CD4-positive, alpha-beta T cell treated with Interleukin-17A for 4 hours (primary cell): ENCODE measurements at places on chromosomes 11 and 22.

DNA sequence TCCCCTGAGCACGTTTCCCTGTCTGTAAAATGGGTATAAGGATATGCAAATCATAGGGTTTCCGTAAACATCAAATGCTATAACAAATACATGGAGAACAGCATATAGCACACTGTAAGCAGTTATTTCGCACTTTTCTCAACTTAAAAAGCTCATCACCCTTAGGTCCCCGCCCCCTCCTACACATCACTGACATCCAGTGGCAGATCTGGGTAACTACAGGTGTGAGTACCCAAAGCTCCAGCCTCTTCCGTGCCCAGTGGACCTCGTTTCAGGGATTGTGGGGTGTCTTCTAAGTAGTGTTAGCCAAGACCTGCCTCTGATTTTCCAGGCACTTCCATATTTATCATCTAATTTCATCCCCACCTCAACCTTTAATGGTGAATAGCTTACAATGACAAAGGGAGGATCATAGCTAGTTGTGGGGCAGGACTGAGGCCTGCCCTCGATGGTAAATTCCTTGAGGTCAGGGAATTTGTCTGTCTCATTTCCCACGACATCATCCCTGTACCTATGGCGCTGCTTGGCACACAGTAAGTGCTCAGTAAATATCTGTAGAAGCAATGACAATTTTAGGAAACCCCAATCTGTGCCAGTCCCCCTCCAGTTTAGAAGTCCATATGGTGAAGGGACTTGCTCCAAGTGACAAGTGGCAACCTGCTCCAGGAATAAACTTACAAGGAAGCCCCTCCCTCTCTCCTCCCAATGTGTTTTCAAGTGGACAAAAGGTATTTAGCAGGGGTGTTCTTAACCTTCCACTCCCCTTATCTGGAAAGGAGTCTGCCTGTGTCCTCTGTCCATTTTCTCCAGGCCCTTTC is 340.5 kb downstream of the TENM4 start:
- DNase-seq: no peak

GRCh38 chr11:62030071-62030684 is 62.7 kb upstream of the FTH1 start:
- no peak for DNase-seq

GRCh38 chr11:44165432-44165831 is 70.0 kb downstream of the EXT2 start:
- DNase-seq: no peak

DNA sequence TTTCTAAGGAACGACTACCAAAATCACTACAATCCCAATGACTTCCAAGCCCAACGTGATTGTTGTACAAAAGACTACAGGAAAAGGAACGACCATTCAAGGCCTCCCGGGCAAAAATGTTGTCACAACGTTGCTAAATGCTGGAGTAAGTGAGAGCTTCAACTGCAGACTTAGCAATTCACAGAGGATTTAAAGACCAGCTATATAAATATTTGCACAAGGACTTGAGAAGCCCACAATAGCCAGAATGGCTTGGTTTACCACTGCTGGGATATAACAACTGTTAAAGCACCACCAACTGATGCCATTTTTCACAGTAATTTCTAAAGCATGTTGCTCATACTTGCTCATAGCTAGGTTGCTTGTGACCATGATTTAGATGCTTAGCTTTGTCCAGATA is 78.3 kb downstream of the EMSY start:
- DNase-seq: no peak

DNA sequence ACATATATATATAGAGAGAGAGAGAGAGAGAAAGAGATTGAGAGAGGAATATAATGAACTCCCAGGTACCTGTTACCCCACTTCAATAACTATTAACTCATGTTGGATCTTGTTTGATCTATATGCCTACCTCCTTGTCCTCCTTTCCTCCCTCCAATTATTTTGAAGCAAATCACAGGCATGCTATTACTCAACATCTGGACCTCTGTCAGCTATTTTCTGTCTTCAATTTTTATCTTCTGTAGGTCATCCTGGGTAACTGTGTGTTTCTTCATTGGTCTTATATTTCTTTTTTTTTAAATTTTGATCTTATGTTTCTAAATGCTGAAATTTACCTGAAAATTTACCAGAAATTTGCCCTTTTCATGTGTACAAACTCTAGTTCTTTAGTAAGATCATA is 24.8 kb downstream of the UVRAG start:
- DNase-seq: no peak

- no peak for DNase-seq
These were observed 66.1 kb upstream of the B3GAT1 start for GRCh38 chr11:134478176-134478575.

DNA sequence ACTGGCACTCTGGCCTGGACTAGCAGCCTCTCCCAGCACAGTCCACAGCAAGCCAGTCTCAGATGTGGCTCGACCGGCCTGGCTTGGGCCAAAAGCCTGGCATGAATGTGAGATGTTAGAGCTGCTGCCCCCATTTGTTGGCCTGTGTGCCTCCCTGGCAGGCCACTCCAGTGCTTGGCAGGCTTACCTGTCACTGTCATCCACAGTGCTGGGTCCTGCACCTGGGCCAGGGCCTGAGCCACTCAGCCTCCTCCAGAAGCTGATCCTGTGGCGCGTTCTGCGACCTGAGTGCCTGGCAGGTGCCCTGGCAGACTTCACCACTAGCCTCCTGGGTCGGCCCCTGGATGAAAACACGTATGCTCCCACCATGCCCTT is 36.1 kb downstream of the RRP8 start:
- DNase-seq: no peak

DNA sequence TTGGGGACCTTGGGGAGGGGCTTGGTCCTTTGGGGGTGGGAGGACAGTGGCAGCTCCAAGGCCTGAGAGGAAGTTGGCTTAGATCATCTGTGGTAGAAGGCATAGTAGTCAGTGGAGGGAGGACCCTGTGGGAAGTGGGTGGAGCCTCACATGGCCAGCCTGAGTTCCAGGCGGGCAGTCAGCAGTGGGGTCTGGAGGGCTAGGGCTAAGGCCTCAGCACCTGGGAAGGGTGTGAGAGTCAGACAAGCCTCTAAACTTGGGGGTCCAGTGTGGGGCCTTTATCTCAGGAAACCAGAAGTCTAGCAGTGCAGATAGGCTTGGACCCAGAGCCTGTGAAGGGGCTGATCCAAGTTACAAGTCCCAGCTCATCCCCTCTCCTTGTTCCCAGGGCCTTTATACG is 4.0 kb downstream of the NLRX1 start:
- DNase-seq: no peak

GRCh38 chr11:130071211-130071712 is 1.6 kb downstream of the APLP2 start:
- no peak for DNase-seq

DNA sequence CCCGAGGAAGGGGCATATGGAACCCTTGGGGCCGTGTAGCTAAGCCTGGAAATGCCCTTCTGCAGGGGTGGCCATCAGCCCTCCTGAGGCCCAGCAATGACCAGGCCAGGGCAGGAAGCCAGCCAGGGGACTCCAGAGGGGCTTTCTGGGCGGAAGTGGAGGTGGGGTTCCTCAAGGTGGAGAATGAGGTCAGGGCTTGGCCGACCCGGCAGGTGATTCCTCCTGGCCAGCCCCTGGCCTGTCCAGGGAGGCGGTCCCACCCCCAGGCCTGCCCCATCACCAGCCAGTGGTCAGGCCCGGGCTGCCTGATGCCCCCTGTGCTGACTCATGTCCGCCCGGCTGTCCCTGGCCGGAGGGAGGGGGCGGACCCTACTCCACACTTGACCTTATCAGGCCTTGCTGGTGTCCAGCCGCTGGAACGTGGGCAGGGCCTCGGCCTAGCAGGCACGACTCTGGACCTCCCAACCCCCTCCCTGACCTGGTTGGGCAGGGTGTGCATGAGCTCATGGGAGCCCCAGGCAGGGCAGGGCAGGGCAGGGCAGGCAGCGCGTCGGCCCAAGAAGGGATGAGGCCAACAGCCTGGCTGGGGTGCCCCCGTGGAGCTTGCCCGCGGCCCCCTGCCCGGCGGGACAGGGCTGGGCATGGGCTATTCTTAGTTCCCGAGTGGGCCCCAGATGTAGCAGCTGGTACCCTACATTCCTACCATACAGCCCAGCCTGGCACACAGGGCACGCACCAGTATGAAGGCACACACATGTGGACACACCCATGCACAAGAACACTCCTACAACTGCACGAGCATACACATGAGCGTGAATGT is 35.9 kb downstream of the RPL3 start:
- DNase-seq: no peak

DNA sequence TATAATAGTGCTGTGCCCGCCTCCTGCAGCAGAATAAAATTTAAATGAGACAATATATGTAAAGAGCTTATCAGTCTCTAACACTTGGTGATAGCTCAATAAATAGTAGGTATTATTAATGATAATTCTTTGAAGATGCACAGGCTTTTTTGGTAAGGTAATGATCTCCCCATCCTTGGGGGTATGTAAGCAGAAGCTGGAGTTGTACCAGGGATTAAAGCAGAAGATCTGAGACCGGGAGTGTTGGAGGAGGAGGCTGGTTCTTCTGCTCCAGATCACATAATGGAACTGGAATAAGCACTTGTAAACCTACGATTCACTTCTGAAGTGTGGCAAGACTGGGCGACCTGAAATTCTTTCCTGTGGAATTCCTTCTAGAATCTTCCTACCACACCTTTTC is 8.4 kb downstream of the VSTM5 start:
- no peak for DNase-seq
